ENCODE measurements at places on chromosomes 2 and 18.

- no peak for DNase-seq
Measured at GRCh38 chr2:43041661-43042360, 184.6 kb downstream of the ZFP36L2 start.

DNA sequence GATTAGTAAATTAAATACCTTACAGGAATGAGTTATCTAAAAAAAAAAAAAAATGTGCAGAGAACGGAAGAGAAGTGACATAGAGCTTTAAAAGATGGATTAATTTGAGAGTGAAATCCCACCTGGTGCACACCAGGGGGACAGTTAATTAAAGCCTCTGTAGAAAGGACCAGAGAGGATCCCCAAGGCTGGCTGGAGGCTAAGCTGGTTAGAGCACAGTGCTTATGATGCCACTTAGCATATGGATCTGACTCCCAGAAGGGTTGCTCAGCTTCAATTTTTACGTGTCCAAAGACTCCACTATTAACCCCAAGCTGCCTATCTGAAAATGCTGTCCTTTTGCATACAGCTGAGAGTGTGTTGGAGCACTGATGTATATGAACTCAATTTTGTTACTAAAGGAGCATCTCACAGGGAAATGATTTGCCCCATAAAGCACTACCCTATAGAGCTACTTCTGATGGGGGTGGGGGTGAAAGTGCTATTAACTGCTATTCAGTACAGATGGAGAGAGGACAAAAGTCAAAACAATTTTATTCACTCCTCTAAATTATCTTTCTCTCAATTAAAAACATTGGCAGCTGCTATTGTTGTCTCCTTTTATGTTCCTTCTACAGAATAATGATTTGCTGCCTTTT, 15.2 kb upstream of the SLC8A1 start:
- DNase-seq: no peak

GRCh38 chr2:202941771-202942170, 29.7 kb downstream of the CARF start:
- no peak for DNase-seq

- no peak for DNase-seq
Measured at GRCh38 chr18:50853863-50854271, 25.1 kb upstream of the ME2 start.

- no peak for DNase-seq
Measured at GRCh38 chr2:200507179-200507578, 2.7 kb downstream of the KCTD18 start.

- peak; percentile 6 for DNase-seq
Measured at GRCh38 chr2:175167076-175167791, 769 bp downstream of the ATF2 start.

DNA sequence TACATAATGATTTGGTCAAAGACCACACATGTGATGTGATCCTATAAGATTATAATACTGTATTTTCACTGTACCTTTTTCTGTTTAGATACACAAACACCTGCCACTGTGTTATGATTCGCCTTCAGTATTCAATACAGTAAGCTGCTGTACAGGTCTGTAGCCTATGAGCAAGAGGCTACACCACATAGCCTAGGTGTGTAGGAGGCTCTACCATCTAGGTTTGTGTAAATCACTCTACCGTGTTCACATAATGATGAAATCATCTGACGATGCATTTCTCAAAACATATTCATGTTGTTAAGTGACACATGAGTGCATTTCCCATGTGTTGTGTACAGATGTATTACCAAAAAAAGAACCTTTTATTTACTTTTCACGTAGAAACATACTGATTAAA, 74.5 kb downstream of the USP40 start:
- no peak for DNase-seq

Measured in activated CD4-positive, alpha-beta T cell treated with anti-CD3 and anti-CD28 coated beads, Interleukin-2, amount 50 U/mL, for 4 hours (primary cell).